ENCODE measurements at places on chromosomes 6 and 20.

DNA sequence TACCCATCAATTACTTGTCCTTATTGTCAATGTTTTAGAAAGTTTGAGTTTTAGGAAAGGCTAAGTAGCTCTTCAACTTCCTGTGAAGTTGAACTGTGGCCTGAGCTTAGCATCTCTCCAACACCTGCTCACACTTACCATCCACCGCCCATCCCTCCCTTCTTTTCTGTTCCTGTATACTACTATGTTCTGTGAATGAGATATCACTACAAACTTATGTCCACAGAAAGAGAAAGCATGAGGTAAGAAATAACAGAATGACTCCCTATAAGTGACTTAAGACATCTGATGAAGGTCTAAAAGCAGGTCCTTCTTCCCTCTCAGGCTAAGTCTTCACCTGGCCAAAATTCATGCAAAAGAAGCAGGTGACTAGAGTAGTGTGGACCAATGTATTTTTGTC lies 246.3 kb upstream of the PREP start:
- DNase-seq = no peak

DNA sequence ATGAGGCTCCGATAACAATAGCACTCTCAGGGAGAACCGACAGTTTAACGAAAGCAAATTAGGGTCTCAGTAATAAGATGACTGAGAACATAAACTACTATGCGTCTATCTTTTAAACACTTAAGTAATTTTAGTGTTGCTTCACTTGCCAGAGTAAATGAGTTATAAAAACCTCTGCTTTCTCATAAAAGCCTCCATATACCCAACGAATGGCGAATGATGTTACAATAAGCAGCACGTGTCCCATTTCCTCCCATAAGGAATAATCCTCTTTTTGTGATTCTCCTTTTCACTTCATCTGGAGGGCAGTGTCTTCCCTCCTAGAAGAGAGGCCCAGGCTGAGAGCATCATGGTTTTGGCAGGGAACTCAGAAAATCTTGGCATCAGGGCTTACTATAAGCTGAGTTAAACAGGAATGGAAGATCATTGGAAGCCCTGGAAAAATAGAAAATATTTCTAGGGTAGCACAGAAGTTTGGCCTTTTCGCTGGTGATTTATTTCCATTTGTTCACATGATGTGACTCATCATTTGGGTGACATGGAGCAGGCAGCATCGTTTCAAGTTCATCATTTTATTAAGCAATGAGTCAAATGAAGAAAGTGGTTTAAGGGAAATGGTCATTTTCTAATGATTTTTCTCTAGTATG lies 255.4 kb downstream of the ATXN1 start:
- DNase-seq = peak; percentile 72

- DNase-seq = no peak
These were observed 606.0 kb upstream of the HTR1E start for GRCh38 chr6:86331265-86331840.

DNA sequence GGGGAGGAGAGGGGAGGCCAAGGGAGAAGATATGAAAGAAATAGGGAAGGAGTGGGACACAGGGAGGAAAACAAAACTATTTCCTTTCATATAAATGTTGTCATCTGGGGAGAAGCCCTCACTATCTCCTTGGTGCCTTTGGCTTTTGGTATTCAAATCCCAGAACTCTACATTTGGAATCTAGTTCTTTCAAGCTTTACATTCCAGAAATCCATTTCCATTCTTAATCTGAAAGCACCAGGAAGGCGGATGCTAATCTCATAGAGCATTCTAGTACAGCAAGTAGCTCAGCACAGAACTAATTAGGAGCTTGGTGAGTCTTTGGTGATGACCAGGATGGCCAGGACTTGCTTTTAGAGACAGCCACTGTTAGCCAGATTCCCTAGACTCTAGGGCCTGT lies 177.9 kb downstream of the KIF16B start:
- DNase-seq = no peak

- DNase-seq = peak; percentile 11
These were observed 7.7 kb downstream of the AMD1 start for GRCh38 chr6:110882274-110882619.

DNA sequence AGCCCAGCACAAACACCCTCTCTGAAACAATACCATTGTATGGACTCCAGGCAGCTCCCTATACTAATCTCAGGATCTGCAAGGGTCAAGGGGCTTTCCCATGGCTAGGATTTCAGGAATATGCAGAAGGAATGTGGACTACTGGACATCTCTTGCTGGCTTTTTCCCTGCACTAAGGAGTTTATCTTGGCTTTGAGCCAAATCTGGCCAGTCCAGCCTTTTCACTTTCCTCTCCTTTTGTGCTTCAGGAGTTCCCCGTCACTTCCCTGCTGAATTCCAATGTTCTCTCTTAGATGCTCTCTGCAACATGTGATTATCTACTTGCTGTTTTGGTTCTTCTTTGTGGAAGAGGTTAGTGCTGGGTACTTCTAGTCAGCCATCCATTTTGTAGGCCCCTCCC lies 568.2 kb downstream of the HDGFL1 start:
- peak; percentile 47 for DNase-seq

DNA sequence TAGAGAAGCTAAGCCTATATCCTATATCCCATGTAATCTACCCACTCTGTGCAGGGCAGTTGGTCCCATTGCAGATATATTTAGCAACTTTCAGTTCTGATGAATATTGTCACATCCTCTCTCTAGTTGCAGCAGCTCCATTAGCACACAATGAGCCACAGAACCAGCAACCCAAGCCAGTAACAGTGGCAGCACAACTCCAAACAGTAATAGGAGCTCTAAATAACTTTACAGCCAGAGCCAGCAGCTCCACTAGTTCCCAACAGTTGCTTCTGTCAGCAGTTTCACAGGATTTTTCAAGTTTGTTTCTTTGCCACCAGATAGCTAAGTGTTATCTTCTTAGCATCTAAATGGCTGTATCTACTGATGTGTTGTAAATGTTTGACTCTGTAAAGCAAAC lies 490.8 kb downstream of the HTR1B start:
- no peak for DNase-seq

DNA sequence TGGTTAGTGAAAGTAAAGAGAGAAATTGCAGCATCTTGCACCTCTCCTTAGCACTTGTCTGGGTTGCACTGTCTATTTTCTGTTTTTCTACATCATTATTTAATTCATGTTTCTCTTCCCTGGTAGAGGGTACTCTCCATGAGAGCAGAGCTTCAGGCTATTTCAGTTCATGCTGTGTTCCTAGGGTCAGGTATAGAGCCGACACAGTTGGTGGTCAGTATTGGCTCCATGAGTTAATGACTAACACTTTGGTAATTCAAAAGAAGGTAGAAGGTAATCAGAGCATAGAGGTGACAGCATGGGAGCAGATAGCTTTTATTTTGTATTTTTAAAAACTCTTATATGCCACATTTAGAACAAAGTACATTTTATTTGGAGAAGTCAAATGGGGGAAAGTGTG lies 42.7 kb downstream of the RIMS1 start:
- no peak for DNase-seq

GRCh38 chr20:62318400-62319345 lies 15.9 kb downstream of the ADRM1 start:
- DNase-seq = no peak

- DNase-seq = peak; percentile 23
These were observed 3.0 kb upstream of the PRDM13 start for GRCh38 chr6:99603421-99604165.

GRCh38 chr6:13063300-13063918 lies 264.9 kb downstream of the TBC1D7 start:
- DNase-seq = no peak

- no peak for DNase-seq
These were observed 87.1 kb downstream of the PSMG4 start for GRCh38 chr6:3345836-3346235.

- DNase-seq = no peak
These were observed 1.9 kb upstream of the C20orf204 start for GRCh38 chr20:64033981-64034493.

DNA sequence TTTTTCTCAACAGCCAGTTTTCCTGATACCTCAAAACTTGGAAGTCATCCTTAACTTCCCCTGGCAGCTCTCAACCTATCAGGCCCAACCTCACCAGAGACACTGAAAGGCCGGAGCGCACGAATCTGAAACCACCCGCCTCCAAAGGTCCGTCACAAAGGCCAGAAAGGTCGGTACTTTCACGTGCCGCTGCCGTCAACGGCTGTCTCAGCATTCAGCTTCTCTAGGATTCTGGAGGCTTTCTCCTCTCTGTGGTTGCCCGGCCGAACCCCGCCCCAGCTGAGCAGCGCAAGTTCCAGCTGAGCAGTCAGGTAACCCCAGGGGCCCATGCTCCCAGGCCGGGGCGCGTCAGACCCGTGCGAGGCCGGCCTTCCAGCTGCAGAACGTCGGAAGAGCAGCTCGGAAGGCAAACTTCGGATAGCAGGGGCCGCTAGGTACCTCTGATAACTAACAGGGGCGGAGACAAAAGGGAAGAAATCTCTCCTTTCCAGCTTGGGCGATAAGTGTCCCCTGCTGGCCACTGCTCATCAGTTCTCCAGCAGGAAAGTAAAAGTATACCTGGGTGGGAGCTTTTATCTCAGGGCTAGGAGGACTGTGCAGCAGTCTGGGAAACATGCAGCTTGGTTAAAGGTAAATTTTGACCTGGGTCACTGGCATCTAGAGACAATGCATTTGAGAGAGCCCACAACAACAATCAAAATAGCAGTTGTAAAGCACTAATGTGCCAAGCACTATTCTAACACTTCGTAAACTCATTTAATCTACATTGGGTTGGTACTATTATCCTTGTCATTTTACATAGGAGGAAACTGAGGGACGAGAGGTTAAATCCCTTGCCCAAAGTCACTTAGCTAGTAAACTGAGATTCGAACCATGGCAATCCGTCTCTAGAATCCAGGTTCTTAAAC lies 16.1 kb downstream of the ZSCAN12 start:
- DNase-seq = peak; percentile 89
